ENCODE measurements at places on chromosomes 11 and 22.

DNA sequence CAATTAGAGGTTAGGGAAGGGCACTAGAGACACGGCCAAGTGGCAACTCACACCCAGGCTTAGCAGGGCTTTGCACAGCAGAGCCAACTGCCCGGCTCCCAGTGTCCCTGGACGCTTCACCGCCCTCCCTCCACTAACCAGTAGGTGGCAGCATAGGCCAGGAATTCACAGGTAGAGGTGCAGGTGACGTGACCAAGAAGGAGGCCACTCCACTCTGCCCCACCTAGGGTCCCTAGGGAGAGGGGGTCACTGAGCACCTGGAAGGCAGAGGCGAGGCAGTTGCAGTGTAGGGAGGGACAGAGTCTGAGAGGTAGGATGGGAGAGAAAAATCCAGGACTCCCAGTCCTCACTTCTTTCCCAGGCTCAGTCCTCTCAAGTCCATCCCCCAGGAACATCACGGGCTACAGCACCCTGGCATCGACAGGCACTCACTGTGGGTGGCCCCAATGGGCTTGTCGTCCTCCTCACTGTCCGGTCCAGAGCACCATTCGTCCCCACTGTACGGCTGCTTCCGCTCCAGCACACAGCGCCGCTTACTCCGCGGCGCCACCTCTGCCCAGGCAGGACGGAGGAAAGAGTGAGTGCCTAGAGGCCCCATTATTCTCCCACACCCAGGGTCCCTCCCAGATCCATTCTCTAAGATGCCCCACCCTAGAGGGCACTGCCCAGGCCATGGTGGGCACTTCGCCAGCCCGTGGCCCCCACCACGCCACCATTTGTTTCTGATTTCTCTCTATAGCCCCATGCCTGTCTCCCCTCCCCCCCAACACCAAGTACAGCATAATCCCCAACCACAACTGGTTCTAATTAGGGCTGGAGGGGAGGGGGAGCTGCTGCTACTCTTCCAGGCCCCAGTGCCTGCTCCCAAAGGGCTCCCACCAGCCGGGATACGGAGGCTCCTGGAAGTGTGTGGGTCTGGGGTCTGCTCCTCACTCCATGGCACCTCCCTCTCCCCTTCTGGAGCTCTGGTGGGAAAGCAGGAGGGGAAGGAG lies 18.4 kb downstream of the BCL9L start:
- DNase-seq: peak; percentile 89

DNA sequence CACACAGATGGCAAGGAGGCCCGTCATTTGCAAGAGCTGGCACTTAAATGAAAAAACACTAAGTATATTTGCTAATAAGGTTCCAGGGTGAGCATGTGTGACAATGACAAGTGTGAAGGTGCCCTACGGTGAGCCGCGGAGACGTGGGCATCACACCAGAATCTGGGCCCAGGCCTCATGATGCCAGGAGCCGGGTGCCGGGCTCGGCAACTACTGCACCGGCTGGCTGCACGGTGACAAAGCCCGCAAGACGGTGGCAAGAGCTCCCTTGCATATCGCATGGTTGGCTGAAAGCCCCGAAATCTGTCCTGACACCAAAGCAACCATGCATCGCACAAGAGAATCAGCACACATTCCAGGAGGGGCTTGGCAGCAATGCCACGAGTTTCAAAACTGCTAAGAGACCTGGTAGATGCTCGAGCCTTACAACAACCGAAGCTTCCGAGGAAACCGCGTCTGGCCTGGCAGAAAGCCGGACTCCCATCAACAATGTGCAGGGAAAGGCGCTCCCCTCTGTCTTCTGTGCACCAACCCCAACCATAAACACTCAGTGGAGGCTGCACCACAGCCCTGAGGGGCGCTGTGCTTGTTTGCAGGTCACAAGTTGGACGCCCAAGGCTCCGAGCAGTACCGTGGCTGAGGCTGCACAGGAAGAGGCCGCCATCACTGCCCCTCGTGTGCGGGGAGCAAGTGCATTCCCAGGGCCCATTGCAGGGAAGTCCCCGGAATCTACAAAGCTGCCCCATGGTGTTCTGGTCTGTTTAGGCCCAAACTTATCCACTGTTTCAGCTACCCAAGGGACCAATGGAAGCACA lies 339.7 kb downstream of the CTTN start:
- no peak for DNase-seq

GRCh38 chr22:16601437-16602223 lies 9.0 kb upstream of the CCT8L2 start:
- peak; percentile 5 for DNase-seq

GRCh38 chr11:133122256-133122655 lies 410.0 kb downstream of the OPCML start:
- no peak for DNase-seq

DNA sequence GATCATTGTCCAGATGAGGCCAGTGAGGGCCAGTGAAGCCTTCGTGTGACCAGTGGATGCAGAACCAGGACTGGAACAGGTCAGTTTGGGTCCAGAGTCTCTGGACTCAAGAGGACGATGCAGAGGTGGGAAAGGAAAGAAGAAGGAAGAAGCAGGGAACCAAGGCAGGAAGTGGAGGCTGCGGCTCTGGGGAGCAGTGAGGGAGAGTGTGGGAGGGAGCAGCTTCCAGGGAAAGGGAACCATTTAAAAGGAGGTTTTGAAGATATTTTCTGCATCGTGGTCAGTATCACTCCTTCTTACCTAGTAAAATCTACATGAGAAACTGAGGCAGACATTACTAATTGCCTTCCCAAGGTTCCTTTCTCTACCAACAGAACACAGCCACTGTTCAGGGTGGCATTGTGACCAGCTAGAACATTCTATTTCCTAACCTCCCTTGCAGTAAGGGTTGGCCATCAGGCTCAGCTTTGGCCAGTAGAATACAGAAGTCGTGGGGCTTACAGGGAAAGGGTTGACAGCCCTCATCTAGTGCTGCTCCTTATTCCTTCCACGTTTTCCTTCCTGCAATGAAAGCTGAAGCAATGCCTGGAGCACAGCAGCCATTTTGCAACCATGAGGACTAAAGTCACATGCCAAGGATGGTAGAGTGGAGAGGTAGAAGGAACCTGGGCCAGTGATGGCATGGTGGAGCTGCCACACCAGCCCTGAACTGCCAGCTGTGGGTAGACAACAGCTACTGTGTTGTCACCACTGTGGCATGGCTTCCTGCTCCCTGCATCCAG lies 29.1 kb upstream of the LINC01488 start:
- DNase-seq: no peak

GRCh38 chr11:105609832-105610781 lies at the start of gene GRIA4:
TSS of gene GRIA4 (plus strand) at chr11:105610073. CDS start at chr11:105610998, 925 bp downstream.
- DNase-seq: no peak

GRCh38 chr11:70948855-70949531 lies 303.4 kb downstream of the SHANK2 start:
- no peak for DNase-seq

DNA sequence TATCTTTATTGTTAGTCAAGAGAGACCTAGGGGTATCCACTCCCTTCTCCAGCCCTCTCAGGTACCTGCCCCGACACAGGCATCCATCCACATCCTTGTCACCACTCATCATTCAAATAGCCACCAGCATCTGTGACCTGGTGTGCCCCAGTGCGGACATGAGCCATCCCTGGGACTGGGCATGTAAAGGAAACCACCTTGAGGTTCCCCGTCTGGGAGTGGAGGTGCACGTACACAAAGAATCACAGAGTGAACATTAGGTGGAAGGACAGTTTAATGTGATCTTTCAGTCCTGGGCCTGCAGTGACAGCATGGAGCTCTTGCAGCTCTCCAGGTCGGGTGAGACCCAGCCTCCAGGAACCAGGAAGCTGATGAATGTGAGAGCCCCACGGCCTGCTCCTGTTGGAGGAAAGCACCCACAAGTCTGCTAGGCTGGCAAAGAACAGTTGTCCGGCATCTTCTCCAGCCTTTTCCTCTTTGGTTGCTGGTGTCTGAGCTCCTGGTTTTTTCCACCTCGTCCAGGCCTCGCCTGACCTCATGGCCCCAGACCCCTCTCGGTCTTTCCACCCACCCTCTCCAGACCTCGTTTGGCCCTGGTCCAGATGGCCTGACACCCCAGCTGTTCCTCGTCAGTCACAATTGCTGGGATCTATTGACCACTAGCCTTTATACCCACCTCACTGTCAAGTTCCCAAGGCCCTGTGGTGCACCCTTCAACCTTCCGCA lies 16.5 kb downstream of the PSMD13 start:
- no peak for DNase-seq

DNA sequence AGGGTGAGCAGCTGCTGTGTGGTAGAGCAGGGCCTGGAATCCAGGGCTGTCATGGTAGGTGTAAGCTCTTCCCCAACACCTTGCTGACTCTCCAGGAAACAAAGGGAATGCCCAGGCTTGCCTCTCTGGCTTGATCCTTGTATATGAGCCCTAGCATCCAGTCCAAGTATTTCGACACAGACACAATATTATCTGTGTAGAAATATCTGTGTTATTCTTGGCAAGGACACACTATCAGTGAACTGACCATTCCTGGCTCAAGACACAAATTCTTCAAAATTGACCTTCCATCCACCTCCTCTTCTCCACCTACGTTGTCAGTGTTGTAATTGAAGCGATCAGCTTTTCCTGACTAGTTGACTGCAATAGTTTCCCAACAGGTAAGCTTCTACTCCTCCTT lies 312.0 kb upstream of the NARS2 start:
- DNase-seq: no peak

DNA sequence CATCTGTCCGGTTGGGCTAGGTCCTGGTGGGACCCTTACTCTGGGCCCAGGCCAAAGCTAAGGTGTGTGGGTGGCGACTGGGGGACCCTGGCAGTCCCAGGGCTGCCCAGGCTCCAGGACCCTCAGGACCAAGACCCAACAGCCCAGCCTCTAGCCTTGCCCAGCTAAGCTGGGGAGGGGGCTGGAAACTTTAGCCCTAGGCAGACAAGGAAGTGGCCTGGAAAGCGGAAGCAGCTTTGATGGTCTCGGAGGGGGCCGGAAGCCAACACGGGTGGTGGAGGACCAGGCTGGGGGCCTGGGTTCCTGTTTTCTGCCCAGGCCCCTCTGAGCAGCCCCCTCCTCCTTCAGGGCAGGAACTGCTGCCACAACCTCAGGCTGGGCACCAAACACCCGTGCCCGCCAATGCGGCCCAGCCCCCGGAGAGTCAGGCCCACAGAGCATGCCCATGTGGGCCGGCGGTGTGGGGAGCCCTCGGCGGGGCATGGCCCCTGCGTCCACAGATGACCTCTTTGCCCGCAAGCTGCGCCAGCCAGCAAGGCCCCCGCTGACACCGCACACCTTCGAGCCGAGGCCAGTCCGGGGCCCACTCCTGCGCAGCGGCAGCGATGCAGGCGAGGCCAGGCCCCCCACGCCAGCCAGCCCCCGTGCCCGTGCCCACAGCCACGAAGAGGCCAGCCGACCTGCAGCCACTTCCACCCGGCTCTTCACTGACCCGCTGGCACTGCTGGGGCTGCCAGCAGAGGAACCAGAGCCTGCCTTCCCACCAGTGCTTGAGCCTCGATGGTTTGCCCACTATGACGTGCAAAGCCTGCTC lies 2.8 kb downstream of the SIPA1 start:
- DNase-seq: peak; percentile 65

DNA sequence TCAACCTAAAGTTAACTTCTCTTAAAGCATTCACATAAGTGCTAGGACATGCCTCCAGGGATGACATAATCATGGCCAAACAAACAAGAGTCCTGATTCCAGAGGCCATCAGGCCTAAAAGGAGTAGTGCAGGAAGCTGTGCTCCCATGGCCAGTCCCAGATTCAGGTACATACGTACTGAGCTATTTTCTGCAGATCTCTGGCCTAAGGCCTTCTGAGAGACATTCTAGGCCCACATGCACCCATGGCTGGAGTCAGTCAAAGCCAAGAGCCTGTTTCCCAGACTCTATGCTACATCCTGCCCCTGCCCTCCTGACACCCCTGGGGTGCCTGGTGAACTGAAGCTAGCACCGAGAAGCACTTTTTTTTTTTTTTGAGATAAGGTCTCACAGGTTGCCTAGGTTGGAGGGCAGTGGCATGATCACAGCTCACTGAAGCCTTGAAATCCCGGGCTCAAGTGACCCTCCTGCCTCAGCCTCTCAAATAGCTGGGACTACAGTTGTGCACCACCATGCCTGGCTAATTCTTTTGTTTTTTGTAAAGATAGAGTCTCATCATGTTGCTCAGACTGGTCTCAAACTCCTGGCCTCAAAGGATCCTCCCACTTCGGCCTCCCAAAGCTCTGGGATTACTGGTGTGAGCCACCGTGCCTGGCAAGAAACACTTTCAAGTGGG lies 553 bp downstream of the CD3D start:
- no peak for DNase-seq

DNA sequence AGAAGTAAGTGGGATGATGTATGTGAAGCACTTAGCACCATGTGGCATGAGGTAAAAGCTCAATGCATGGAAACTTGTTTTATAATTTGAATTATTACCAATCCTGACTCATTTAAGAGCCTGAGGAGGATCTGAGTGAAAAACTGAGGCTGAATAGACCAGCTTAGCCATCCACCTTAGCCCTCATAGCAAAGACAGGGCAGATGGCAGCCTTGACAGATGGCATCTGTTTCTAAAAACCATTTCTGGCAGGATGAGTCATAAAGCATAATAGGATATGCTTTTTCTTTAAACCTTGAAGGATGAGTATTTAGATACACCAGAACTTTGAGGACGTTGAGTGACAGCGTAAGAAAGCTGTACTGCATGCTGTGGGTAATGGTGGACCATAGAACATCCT lies 61.0 kb upstream of the NAV2 start:
- DNase-seq: no peak

DNA sequence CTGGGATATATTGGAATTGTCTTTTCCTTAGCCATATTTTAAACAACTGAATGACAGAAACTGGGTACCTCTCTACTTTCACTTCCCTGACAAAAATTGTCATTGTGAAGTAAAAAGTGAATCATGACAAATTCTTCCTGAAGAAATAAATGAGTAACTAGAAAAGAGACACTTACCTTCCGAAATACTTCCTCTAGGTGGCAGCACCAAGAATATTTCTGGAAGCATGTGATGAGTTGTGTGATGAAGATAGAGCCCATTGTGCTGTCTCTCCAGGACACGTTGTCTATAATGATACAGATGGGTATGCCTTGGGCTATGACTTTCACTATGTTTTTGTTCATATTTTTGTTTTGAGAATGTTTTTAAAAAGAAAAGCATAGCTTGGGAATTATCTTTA lies 21.5 kb downstream of the CASP4 start:
- peak; percentile 78 for DNase-seq

All from NAMALWA (cell line).